T-cell (primary cell): ENCODE measurements at places on chromosomes 11 and 22.
A peak's percentile ranks its signal among the peaks of the same experiment; 100 is the strongest.

DNA sequence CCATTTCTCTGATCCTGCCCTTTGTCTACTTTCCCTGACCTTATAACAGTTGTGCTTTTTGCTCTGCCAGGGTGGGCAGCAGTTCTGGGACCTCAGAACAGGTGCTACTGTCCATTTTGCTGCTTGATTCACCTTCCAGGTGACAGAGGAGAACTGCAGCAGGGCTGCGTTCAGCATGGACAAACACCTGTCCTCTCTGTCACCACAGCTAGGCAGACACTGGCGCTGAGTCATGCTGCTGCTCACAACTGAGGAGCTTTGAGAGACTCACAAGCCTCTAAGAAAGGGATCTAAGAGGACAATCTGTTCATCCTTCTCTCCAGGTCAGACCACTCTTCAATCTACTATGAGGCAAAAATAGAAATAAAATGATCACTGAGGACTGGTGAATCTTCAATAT is 1144.5 kb upstream of the CCDC90B start:
- no peak for DNase-seq

- DNase-seq = no peak
These were observed 6.1 kb upstream of the ARAP1 start for GRCh38 chr11:72758304-72758689.

- no peak for DNase-seq
These were observed 33.5 kb downstream of the ARVCF start for GRCh38 chr22:19982991-19983578.

DNA sequence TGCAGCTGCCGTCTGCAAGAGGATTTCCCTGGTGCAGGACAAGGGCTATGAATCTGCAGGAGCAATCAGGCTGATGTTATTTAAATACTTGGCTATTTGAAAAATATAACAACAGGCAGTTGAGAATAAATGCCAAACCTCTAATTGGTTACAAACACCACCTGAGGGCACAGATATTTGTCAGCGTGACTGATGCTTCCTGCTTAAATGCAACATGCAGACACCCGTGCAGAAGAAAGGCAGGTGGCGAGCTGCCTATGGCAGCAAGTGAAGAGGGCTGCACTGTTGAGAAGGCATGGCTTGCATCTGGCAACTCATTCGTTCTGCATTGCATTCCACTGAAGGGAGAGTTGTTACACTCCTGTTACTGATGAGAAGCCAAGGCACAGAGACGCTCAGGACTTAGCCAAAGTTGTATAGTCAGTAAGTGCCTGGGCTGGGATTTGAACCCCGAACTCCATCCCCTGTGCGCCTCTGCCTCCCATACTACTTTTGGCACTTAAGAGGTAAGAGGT is 350.6 kb downstream of the TENM4 start:
- DNase-seq = no peak

DNA sequence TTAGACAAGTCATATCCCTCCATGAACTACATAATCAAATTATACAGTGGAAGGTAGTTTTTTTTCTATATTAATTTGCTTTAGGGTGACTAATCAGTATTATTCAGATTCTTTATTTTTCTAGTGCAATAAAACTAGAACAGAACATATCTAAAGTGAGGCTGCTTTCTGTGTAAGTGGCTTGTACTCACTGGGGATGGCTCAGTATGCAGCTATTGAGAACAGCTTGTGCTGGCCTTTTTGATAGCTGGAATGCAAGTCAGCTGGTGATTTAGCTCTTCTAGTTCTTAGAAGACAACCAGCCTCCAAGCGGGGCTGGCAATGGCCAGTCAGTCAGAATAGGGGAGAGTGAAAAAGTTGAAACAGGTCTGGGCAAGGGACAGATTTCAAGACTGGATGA is 119.4 kb downstream of the BLID start:
- no peak for DNase-seq

DNA sequence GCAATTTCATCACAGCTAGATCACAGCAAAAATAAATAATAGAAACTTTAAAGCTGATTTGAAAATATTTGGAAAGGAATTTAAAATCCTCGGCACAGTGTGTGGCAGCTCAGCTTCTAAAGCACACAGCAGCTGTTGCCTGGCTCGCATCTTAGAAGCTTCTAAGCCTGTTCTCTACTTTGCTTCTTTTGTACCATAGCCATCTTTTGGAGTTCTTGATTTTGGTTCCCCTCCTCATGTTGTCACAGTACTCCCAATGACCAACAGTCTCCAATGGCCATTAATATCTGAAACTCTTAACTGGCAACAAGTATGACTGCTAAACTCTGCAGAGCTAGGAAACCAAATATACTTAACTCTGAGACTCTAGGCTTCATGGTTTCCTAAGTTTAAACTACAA is 28.8 kb downstream of the CHKA start:
- no peak for DNase-seq

DNA sequence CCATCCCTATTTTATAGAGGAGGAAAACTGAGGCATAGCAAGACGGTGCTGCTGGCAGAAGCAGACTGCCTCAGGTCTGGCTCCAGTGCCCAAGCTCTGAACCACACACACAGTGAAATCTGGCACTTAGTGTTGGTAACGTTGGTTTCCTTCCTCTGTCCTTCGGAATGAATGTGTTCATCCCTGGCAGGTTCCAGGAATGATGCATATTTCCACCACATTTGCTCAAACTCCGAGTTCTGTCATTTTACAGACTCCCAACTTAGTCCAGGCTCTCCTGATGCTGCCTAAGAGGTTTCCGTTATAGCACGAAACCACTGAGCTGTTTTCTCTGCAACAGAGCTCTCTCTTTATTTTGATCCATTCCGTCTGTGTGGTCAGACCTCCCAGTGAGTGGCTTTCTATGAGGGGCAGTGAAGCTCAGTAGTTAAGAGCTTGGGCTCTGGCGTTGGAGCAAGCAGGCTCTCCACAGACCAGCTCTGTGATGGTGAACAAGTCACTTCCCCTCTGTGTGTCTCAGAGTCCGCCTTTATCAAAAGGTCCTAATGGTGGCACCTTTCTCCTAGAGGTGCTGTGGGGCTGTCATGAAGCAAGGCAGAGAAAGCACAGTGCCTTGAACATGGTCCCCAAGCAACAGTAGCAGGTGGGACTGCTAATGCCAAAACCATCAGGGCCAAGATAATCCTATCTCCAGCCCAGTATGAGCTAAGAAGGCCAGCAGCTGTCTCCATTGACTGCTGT is 200.3 kb downstream of the MYO18B start:
- DNase-seq = no peak

GRCh38 chr11:101825531-101825930 is 89.3 kb upstream of the CEP126 start:
- DNase-seq = no peak

DNA sequence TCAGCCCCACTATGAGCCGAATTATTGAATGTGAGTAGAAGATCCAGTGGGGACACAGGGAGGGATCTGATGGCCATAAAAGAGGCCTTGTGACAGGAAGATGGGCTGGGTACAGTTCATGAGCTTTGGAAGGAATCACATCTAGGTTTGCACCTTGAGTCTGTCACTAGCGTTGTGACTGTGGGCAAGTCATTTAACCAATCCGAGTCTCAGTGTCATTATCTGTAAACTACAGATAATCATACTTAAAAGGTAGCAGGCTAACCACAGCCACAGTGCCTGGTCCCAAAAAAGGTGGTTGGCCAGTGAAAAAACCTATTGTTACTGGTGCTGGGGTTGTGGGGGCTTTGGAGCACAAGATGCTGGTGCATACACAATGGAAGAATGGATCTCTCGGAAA is 3.8 kb downstream of the HEPN1 start:
- no peak for DNase-seq

DNA sequence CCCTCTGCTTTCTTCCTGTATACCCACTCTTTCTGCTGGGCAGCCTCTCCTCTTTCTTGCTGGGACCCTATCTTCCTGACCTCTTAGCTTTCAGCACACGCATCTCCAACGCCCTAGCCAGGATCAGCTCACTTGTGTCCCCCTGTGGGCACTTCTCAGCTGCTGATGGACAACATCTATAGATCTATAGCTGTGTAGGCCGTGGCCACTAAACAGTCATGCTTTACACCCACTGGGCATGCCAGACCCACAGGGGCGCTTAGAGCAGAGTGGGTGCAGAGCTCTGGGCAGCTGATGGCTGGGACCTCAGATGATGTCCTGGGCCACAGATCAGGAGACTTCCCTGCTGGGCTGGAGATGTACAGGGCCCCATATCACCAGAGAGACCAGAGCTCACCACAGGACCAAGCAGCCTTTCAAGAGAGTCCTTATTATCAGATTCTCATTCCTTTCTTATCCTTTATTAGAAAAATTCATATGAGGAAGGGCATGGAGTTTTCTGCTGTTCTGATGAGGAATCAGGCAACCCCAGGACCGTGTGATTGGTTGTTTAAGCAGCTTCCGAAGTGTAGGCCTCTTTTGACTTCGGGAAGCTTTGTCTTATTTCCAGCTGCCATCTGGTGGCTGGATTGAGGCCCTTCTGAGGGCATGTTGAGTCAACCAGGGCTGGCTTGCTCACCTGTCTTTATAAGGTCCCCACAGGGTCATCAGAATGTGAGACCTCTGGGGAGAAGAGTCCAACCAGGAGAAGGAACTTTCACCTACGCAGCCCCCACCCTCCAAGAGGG is 60.5 kb downstream of the OSBP2 start:
- DNase-seq = peak; percentile 36

GRCh38 chr22:45918459-45919370 is 58.2 kb downstream of the WNT7B start:
- no peak for DNase-seq

DNA sequence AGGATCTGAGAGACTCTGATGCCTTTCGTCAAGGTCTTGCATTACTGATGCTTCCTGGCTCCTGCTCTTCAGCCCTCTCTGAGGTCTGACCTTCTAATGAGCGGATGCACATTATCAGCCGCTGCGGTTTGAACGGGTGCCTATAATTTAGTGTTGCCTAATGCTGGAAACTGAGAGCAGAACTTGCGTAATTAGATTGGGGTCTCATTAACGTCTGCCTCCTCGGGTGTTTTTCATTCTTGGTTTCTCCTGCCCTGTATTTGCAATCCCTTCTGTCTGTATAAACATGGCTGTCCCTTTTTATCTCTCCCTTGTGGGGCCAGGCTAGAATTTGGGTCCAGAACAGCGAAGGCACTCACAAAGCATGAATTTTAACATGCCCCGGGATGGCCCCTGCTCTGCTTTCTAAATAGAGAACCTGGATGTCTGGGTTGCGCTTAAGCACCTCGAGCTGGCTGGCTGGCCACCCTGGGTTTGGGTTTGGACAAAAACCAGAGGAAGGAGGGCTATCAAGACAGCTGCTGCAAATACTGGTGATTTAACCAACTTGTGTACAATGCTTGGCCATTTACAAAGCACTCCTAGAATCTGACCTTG is 118.6 kb downstream of the TIMP3 start:
- DNase-seq = no peak

DNA sequence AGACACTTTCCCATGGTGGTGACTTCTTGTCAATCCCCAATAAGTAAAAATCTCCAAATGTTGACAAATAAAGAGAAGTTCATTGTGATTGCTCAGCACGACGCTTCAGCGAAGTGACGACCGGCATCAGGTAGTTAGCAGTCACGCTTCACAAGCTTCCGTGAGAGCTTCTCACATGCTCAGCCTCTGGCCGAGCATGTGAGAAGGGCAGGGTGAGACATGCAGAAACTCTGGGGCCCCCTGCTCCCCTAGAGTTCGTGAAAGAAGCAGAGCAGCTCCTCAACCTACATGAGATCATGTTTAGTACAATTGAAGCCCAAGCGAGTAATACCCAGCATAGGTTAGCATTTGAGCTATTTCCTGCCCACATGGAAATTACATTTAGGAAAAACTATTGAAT is 4.4 kb upstream of the C11orf16 start:
- DNase-seq = no peak

DNA sequence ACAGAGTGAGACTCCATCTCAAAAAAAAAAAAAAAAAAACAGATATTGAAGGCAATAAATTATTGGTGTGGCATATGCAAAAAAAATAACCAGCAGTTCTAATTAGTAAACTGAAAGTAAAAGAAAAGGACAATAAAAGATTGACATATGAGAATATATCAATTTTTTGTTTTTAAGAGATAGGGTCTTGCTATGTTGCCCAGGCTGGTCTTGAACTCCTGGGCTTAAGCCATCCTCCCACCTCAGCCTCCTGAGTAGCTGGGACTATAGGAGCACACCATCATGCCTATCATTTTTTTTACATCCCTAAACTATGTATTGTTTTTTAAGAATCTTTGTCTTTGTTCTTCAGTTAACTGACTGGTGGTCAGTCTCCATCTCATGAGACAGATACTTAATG is 31.5 kb downstream of the PACSIN2 start:
- DNase-seq = no peak

DNA sequence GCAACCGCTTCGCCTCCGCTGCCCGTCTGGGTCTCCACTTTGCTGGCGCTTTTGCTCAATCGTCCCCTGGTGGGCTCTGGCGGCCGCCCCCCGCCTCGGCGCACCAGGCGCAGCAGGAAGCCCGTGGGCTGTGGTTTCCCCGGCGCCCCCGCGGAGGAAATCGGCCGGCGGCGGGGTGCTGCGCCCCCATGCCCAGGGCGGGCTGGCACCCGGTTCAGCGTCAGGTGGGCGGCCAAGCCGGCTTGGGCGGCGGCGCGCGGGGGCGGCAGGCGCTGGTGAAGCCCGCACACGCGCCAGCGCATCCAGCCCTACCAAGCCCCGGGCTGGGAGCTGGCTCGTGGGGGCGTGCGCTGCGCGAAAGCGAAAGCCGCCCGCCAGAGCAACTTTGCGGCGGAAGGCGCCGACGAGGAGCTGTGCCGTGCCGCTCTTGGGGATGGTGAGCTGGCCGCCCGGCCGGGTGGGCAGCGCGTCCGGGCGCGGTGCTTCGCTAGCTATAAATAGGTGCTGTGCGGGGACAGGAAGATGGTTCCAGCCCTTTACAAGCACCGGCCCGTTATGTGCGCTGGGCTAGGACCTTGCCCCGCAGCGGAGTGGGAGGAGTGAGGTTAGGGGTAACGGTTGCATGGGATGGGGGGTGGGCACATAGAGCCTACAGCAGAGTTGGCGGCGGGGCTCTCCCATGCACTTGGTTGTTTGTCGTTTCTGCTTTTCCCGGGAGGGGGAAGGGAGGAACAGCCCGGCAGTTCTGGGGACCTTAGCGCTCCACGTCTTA is 25.0 kb upstream of the SUSD2 start:
- peak; percentile 50 for DNase-seq

DNA sequence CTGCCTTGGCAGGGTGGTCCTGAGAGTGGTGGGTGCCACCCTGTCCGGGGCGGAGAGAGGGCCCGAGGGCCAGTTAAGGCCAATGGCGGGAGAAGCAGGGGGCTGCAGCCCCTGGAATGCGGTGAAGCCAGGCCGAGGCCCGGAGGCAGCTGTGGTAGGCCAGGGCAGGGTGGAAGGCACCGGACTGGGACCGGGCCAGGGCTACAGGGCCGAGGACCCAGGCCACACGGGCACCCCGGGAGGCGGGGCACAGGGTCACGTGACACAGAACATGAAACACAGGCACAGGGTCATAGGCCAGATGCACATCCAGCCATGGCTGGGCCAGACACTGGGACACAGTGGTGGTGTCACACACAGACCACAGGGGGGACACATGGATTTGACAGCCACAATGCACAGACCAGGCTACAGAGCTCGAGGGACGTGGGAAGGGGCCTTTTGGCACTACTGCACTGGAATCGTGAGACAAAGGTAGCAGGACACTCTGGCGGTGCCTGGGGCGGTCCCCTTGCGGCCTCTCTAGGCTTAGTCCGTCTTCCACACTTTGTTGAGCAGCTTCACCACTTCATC is 2.8 kb downstream of the SLC25A1 start:
- no peak for DNase-seq
